Activated T-helper 1 cell treated with anti-CD3 and anti-CD28 coated beads, Interleukin-2, amount 50 U/mL, for 16 hours (primary cell): ENCODE measurements at places on chromosomes 1 and 21.

GRCh38 chr1:97158691-97159096, 437.1 kb downstream of the PTBP2 start:
- no peak for DNase-seq

GRCh38 chr1:198830412-198830811, 191.6 kb downstream of the PTPRC start:
- no peak for DNase-seq

DNA sequence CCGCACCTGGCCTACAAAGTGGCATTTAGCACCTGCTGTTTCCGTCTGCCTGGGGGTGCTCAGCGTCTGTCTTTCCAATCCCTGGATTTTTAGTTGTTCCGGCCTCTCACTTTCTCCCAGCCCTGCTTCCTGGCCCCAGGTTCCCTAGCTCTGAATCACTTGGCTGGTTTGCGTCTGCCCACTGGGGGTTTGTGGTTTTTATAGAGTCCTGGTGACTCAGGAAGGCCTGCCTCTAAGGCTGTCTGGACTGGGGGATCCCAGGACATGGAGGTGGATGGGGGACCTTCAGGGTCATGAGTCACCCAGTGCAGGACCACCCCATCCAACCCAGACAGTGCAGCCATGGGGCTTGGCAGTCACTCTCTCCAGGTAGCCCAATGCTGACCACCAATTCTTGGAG, 53.5 kb downstream of the MRPL37 start:
- no peak for DNase-seq

DNA sequence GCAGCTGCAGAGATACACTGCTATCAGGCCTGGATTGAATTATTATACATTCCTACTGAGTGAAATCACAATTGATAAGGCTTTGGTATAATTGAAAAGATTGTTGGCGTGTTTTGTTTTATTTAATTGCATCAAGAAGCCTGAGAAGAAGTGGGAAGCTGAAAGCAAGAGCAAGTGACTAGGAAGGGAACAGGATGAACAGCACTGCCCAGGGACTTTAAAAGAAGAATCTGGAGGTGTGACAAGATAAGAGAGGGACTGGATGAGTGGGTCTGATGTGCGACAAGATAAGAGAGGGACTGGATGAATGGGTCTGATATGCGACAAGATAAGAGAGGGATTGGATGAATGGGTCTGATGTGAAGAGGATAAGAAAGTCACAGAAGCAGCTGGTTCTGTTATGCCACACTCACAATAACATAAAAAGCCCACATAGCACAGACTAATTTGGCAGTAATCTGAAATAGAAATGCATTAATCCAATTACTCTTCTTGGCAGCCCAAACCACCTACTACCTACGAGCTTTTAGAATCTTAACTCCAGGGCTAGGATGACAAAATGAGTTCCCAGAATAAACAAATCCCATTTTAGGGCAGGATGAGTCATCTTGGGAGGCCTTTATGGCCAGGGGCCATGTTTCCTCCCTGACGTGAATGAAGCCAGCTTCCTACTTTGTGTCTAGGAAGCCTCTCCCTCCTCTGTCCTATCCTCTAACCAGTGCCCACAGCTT, 129.7 kb downstream of the DUSP10 start:
- DNase-seq, result no peak

DNA sequence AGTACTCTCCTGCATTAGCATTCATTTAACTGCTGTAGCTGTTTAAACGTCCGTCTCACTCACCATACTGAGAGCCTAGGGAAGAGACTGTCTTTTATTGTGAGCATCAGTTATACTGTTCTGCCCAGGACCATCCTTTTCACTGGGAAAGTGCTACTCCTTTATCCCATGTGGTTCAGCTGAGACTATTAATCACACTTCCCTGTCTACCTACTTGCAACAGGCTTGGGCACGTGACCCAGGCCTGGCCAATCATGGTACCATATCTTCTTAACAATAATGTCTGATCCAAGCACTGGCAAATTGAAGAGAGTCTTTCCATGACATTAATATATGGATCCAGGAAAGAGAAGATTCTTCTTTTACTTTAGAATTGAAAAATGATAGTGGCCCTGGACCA, 108.1 kb downstream of the TM2D1 start:
- DNase-seq, result no peak

DNA sequence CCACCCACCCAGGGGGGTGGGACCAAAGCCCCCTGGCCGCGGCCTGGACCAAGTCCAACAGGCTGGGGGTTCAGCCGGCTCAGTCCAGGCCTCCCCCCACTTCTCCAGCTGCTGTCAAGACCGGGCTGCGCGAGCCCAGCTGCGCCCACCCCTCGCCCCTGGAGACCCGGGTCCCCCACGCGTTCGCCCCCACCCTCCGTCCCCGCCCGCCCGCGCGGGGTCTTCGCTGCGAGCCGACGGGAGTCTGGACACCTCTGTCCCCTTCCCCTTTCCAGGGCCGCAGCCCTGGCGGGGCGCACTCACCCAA, 253 bp downstream of the RAP1GAP start:
- DNase-seq, result no peak

DNA sequence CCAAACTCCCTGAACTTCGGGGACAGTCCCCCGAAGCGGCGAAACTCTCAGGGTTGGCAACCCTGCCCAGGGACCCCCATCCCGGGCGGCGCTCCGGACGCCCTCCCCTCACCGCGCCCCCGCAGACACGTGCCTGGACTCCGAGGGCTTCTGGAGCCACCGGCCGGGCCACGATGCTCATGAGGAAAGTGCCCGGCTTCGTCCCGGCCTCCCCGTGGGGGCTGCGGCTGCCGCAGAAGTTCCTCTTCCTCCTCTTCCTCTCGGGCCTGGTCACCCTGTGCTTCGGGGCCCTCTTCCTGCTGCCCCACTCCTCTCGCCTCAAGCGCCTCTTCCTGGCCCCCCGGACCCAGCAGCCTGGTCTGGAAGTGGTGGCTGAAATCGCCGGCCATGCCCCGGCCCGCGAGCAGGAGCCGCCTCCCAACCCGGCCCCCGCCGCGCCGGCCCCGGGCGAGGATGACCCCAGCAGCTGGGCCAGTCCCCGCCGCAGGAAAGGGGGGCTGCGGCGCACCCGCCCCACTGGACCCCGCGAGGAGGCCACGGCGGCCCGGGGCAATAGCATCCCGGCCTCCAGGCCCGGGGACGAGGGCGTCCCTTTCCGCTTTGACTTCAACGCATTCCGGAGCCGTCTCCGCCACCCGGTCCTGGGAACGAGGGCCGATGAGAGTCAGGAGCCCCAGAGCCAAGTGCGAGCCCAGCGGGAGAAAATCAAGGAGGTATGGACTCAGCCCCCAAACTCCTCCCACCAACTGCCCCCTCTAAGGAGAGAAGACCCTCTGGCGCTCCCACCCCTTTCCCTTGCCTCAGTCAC, 1.2 kb downstream of the MAN1C1 start:
- no peak for DNase-seq

DNA sequence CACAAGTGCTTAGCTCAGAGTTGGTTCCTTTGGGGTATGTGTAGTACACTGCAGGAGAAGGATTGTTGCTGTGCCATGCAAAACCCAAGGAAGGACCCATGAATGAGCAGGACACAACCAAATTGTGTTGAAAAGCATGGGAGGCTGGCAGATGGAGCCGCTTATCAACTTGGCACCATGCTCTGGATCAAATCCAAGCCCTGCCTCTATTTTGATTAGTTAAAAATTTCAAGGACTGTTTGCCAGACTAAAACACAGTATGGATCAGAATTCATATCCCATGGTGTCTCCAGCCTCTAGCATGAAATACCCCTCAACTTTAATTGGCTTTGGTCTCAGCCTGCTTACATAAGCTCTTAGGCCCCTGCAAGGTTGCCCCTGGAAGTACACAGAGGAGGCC, 27.8 kb downstream of the CCDC185 start:
- no peak for DNase-seq

DNA sequence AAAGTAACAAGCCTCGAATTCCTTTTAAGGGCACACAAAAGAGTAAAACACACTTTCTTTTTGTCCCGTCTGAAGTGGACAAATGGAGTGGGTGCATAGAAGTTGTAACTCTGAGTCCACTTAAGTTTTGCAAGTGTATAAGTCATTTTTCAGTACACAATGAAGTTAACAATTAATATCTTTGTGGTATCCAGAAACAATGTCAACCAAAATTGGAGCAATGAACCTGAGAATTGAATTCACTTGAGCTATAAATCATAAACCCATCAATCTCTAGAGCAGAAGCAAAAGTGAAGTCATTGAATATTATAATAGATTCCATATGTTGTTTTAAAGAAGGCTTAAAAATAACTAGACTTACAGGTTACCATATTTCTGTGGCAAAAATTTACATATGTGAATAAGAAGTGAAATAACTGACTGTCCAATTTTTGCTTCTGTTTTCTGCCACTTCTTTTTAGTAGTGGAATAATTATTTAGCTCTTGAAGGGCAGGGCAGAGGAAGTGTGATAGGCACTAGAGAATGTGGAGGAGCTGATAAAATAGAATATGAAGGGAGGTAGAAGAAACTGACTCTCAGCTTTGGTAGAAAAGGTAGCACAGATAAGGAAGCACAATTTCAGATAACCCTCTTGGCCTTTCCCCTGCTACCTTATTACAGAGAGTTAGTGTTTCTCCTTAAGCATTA, 73.9 kb upstream of the RGL1 start:
- DNase-seq, result no peak

DNA sequence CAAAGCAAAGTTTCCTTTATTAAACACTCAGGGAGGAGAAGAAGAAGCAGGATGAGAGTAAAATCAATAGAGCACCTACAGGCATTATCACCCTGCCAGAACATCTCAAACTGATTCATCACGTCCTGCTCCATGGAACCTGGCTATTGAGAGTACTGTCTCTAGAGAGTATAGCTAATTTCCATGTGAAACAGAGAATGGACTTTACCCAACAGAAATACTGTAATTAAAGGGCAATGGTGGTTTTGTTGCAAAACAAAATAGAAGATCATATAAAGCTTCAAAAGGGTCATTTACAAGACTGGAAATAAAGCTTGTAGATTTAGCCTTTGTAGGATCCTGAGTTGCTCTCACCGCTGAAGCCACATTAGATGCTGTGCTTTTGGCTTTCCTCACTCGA, 69.3 kb downstream of the XCL1 start:
- no peak for DNase-seq

GRCh38 chr1:151828921-151829320, 2.7 kb downstream of the RORC start:
- DNase-seq, result no peak

DNA sequence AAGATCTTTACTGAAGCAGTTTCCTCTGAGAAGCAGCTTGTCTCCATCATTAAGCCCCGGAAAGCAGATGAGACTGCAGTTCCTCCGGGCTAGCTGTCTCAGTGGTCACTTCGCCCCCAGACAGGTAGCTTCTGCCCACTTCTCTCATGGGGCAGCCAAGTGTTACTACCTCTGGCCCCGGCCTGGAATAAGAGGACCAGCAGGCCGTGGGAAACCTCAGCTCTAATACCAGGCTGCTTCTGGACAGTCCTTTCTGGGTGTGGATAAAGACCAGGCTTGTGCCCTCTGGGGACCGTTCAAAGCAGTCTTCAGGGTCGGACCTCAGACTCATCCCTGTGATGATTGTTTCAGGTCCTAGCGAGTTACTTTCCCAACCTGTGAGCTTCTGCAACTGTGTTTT, 54.8 kb downstream of the RUNX3 start:
- no peak for DNase-seq

- DNase-seq, result no peak
These were observed 30.0 kb upstream of the SSX2IP start for GRCh38 chr1:84720221-84720780.

GRCh38 chr1:69403756-69404320, 163.9 kb upstream of the LRRC7 start:
- DNase-seq, result no peak

DNA sequence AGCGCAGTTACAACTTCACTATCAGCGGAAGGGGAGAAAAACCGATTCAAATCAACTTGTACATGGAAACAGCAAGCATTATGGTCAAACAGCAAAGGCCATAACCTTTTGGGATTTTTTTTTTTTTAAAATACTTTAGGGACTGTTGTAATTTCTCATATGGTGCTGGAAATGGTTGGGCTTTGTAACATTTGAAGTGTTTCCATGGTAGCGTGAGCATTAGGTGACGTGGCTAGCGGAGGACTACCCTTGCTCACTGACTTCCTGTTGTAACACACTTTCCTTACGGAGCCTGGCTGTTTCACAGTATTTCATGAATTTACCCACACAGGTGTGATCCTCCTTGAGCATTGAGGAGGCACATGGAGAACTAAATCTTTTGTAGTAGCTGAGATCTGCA, 269.5 kb downstream of the TM2D1 start:
- no peak for DNase-seq

DNA sequence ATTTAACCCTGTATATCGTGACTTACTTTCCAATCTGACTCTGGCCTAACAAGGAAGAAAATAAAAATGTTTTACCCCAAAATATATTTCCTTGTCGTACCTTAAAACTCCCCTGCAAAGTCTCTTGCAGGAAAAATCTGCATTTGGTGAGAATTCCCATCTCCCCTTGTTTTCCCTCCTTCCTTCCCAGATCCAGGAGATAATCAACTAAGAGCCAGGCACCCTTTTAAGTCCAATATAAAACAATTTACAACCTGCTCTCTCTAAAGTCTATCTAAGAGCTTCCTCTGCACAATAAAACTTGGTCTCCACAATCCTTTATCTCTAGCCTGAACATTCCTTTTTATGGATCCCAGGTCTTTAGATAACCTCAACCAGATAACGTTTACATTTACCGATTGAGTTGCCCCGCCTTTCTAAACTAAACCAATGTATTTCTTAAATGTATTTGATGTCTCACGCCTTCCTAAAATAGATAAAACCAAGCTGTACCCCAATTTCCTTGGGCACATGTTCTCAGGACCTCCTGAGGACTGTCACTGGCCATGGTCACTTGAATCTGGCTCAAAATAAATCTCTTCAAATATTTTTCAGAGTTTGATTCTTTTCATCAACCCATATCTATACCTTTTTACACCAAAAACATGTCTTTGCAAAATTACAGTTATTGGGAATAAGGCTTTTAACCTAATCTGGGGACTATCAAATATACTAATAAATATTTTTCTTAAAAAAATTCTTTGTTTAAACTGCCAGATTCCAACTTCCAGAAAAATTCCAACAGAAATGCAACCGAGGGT, 993 bp downstream of the DDX59 start:
- no peak for DNase-seq
